ENCODE measurements at places on chromosomes 2 and 18. TPM values are rescaled to one million over a fixed set of nuclear protein-coding genes. Genes with fewer than 3 reads are reported as not detected.

The ESPNL gene
- 0.14 TPM for total RNA-seq

The KYNU gene
- total RNA-seq = not detected

DNA sequence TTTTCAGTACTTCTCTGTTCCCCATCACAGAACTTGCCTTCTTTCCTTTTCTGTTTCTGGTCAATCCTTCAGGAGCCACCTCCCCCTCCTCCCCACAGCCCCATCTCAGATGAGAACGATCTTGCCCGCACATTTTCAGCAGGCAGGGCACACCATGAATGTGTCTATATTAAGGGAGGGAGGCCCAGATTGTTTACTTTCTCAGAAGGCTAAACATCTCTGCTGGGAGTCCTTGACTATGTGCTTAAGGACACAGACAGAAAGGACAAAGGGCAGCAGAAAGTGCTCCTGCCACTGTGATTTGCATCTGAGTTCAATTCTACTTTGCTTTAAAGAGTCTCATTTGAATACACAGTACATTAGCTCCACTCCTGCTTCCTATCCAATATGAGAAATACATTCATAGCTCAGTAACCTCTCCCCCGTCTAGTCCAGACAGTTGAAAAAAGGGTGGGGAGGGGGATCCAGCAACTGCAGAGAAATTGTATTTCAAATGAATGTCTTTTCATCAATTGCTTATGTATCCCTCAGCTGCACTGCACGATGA lies 175.0 kb upstream of the PARD3B start:
- no peak for DNase-seq
- no peak overlapping the region for H3K27ac ChIP-seq
- peaks cover 6% of the 10 kb centered on the region for H3K27me3 ChIP-seq
- no peaks in the 10 kb centered on the region for H3K36me3 ChIP-seq

DNA sequence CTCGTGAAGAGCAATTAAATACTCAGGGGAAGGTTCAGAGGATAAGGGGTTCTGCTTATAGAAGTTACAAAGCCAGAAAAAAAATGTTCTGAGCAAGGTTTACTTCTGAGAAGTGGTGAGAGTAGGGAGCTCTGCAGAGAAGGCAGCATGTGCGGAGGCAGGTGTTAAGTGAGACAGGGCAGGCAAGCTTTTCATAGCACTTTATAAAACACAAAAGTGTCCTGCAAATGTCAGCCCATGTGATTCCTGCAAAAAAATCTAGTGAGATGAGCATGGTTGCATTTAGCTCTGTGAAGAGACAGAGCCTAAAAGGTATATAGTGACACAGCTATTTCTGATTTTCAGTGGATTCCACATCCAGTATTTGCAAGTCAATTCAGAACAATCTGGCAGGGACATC lies 223.8 kb upstream of the SYT4 start:
- no peak overlapping the region for H3K27ac ChIP-seq
- no peak overlapping the region for H3K4me3 ChIP-seq
- no peaks in the 10 kb centered on the region for H3K4me1 ChIP-seq
- no peaks in the 10 kb centered on the region for H3K27me3 ChIP-seq
- no peak for DNase-seq

DNA sequence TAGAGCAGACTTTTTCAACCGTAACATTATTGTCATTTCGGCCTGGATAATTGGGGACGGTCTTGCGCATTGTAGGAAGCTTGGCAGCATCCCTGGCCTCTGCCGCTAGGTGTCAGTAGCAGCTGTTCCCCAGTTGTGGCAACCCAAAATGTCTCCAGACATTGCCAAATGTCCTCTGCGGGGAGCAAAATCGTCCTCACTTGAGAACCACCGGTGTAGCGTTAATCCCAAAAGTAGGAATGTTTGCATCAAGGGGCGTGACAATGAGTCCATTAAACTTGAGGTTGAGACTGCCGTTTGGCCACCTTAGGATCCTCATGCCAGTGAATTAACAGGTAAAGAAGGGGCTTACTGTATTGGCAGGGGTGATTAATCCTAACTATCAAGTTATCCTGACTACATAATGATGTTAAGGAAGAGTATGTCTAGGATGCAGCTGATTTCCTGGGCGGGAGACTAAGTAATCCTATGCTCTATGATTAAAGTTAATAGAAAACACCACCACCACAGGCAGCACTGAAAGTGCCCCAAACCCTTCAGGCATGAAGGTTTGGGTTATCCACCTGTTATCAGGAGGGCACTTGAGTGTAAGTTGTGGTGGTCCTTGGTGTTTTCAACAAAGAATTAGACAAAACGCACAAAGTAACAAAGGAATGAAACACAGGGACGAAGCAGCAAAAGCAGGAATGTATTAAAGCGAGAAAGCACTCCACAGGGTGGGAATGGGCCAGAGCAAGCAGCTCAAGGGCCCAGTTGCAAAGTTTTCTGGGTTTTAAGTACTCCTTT lies 4.9 kb upstream of the ZC3H8 start:
- peaks cover 13% of the 10 kb centered on the region for H3K4me1 ChIP-seq
- H3K4me3 ChIP-seq = peak overlapping the region; percentile 54
- H3K27ac ChIP-seq = no peak overlapping the region
- H3K27me3 ChIP-seq = no peaks in the 10 kb centered on the region

DNA sequence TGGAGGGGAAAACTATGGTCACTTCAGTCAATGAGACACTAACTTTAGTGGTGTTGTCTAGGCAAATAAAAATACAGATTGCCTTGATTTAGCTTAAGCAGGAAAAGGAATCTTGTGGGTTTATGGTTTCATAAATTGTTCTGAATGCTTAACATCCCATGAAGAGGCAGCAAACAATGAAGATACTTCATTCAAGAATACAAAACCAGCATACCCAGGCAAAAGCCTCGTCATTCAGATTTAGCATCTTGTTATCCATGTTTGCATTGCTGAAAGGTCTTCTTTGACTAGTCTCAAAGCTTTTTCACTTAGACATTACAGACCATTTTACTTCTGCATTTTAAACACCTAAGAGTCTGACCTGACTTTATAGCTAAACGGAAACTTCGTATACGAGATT lies 272.7 kb upstream of the FSHR start:
- H3K27me3 ChIP-seq = no peaks in the 10 kb centered on the region
- H3K4me3 ChIP-seq = no peak overlapping the region
- no peaks in the 10 kb centered on the region for H3K36me3 ChIP-seq
- H3K27ac ChIP-seq = no peak overlapping the region
- H3K4me1 ChIP-seq = no peaks in the 10 kb centered on the region

DNA sequence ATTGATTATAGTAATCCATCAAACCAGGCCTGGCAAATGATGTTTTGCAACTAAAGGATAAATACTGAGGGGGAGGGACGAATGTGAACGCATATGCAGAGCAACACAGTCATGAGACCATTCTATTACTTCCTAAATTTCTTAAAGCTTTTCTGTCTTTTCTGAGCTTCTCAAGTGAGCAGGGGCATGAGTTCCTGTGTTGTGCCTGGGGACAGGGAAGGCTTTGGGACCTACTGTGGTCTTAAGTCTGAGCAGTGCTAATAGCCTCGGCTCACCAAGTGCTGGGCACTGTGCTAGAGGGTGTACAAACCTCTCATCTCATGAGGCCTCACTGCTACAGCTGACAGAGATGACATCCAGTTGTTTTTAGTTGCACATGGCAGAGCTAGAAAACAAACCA lies 182.4 kb downstream of the NEDD4L start:
- no peaks in the 10 kb centered on the region for H3K36me3 ChIP-seq
- no peaks in the 10 kb centered on the region for H3K27me3 ChIP-seq

Data from activated CD4-positive, alpha-beta memory T cell treated with anti-CD3 and anti-CD28 coated beads for 36 hours (primary cell).